ENCODE measurements at places on chromosomes 7 and 10.

DNA sequence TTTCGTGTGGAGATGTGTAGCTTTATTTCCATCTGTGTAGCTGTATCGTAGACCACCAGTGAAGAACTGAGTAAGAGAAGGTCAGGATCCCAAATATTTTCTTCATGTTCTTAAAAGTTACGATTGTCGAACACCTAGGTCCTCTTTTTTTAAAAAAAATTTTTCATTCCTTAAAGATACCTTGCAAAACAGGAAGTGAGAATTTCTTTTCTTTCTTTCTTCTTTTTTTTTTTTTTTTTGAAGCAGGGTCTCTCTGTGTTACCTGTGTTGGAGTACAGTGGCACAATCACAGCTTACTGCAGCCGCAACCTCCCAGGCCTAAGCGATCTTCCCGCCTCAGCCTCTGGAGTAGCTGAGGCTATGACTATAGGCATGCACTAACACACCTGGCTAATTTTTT, 60.8 kb downstream of the PHTF2 start:
- no peak for DNase-seq

- DNase-seq: no peak
Measured at GRCh38 chr10:31929261-31930022, 811 bp upstream of the ARHGAP12 start.

- DNase-seq: no peak
Measured at GRCh38 chr10:114973306-114973705, 35.3 kb downstream of the TRUB1 start.

- DNase-seq: no peak
Measured at GRCh38 chr10:29160150-29160617, 128.7 kb upstream of the LYZL1 start.

- DNase-seq: no peak
Measured at GRCh38 chr7:156802214-156802613, 90.8 kb downstream of the LMBR1 start.

GRCh38 chr10:7477538-7478334, 66.9 kb upstream of the SFMBT2 start:
- no peak for DNase-seq

DNA sequence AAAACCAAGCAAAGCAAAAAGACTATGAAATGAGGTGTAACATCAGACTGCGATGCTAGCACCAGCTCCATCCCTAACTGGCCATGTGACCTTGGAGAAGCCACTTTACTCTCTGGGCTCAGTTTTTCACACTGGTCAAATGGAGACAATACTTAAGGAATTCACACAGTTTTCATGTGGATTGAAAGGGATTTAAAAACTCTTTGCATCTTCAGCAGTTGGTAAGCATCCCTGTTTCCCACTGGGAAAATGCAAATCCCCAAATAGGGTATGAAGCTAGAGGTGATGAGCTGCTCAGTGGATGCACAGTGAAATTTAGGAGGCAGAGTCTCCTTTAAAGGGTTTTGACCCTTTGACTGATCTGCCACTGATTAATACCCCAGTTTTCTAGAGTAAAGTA, 240.7 kb downstream of the SORCS3 start:
- DNase-seq: no peak

- no peak for DNase-seq
Measured at GRCh38 chr7:133854739-133855138, 272.4 kb upstream of the LRGUK start.

- no peak for DNase-seq
Measured at GRCh38 chr7:101817471-101818286, at the start of gene CUX1. TSS of gene CUX1 (plus strand) at chr7:101817626. CDS start at chr7:101817640, 14 bp downstream.

DNA sequence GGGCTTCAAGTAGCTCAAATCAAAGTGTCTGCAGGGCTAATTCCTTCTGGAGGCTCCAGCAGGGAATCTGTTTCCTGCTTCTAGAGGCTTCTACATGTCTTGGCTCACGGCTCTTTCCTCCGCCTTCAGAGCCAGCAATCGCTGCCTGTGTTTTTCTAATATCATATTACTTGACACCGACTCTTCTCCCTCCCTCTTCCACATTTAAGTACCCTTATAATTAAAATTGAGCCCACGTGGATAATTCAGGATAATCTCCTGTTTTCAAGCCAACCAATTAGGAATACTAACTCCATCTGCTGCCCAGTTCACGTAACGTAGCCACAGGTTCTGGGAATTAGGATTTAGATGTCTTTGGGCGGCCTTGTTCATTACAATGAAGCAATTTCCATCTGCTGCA, 372.2 kb downstream of the DPP6 start:
- no peak for DNase-seq
